ENCODE measurements at places on chromosomes 2 and 18.

DNA sequence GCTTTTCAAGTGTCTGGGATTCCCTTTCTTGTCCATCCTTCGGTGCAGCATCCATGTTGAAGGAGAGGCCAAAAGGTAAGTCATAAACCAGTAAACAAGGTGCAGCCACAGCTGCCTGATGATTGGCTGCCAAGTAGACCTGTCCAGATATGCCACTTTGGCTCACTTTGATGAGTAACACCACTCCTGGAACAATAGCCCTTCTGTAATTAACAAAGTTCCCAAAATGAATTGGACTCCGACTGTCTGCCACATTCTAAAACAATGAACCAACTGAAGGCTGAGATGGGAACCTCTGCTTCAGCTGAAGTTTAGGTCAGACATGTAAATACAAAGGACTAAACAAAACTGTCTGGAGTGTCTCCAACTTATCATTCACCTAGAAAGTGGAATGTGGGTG, 82.2 kb upstream of the LGALSL start:
- no peak for DNase-seq

GRCh38 chr18:45723567-45724355, at the start of gene SLC14A1:
Gene SLC14A1 (plus strand): TSS chr18:45724181. CDS start chr18:45730321, 6,140 bp downstream.
- DNase-seq = no peak

GRCh38 chr18:50006470-50007046, 188.4 kb downstream of the MYO5B start:
- DNase-seq = no peak

GRCh38 chr2:26876260-26876659, 28.3 kb downstream of the DPYSL5 start:
- DNase-seq = no peak

DNA sequence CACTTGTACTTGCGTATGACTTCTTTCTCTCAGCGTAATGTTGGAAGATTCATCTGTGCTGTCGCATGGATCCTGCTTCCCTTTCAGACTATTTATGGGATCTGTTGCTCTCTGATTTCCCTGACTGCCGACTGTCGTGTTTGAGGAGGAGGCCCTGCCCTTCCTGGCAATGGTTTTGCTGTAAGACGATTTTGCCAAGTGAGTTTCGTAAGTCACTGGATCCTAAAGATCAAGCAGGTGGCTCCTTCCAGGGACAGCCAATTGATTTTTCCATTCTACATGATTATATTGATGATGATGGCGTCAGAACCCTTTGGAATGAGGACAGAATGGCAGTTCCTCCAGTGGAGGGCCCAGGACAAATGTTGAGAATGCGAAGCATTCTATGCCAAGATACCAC, 8.7 kb upstream of the B3GNT2 start:
- no peak for DNase-seq

- DNase-seq = no peak
Observed at GRCh38 chr18:36576339-36576738, 252.5 kb downstream of the TPGS2 start.

GRCh38 chr2:143907801-143908200, 612.1 kb downstream of the ZEB2 start:
- no peak for DNase-seq

GRCh38 chr2:200595913-200596312, 10.1 kb downstream of the AOX1 start:
- DNase-seq = no peak

DNA sequence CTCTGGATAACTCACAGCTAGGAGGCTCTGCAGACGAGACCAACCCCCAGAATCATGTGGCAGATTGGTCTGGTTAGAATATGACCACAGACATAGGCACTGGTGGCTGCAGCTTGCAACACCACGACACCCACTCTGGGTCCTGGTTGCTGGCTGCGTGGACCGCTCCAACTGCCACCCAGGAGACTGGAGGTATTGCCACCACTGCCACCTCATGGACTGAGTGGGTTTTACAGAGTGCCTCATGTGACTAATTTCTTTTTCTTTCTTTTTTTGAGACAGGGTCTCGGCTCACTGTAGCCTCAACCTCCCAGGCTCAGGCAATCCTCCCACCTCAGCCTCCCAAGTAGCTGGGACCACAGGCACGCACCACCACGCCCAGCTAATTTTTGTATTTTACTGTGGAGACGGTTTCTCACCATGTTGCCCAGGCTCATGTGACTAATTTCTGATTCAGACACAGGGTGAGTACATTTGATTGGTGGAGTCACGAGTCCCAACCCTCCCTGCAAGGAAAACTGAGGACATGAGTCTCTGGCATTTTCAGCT, 29.9 kb upstream of the NT5DC4 start:
- no peak for DNase-seq

DNA sequence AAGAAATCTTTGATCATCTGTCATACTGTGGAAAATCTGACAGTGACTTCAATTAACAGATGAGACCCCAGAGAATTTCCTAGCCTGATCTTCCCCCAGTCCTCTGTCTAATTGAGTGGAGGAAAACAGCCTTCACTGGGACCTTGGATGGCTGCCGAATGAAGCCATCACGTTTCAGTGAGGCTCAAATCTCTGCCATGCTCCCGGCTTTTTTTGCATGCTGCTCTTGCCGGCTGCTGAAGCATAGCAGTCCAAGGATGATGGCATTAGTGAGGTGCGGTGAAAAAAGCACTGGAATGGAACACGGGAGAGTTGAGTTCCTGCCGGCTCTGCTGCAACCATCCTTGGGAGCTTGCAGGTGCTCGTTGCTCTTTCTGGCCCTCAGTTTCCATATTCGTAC, 430.5 kb downstream of the SLC4A3 start:
- DNase-seq = no peak

- no peak for DNase-seq
Observed at GRCh38 chr2:158797963-158798700, 3.0 kb downstream of the DAPL1 start.

GRCh38 chr2:27379836-27380625, 503 bp downstream of the ZNF513 start:
- DNase-seq = no peak

DNA sequence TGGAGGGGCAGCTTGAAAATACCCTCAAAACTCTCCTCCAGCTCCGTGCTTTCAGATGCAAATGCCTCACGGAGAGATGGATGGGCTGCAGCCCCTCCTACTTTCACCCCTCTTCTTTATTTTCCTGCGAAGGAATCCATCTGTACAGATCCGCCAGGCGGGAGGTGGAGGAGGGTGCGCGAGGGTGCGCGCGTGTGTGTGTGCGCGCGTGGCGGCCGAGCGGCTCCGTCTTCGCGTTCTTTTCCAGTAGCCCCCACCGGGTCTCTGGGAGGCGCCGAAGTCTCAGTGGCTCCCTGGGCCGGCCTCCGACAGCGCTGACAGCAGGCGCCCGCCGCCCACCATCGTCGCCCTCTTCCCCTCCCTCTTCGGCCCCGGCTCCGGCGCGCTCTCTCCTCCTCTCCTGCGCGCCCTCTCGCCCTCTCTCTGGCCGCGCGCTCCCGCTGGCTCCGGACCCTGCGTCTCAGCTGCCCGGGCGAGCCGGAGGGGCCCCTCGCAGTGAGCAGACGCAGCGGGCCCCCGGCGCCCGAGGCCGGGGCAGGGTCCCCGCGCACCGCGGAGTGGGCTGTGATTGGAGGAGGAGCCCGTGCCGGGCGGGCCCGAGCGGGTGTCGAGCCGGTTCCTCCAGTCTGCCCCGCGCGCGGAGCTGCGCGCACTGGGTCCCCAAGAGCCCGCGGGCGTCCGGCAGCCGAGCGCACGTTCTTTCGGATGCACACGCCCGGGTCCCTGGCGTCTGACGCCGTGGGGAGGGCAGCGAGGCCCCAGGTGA, at the start of gene CDH7:
Gene CDH7, plus strand, starts transcription at position 624 of the 766 bp plus-strand sequence. CDS start 11,831 bp downstream, outside the sequence.
- no peak for DNase-seq

DNA sequence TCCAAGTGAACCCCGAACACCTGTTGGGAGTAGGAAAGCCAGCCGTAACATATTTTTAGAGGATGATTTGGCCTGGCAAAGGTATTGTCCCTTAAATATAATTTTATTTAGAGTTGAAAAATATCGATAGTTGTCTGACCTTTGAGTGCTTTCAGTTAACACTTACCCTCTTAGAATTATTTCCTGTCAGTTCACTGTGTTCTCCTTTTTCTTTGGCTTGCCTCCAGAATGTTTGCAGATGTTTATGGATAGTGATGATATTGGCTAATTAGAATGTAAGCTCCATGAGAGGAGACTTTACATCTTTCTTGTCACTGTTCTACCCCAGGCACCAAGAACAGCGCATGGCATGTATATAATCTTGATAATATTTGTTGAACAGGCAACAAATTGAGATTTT, 19.8 kb downstream of the PIKFYVE start:
- no peak for DNase-seq

DNA sequence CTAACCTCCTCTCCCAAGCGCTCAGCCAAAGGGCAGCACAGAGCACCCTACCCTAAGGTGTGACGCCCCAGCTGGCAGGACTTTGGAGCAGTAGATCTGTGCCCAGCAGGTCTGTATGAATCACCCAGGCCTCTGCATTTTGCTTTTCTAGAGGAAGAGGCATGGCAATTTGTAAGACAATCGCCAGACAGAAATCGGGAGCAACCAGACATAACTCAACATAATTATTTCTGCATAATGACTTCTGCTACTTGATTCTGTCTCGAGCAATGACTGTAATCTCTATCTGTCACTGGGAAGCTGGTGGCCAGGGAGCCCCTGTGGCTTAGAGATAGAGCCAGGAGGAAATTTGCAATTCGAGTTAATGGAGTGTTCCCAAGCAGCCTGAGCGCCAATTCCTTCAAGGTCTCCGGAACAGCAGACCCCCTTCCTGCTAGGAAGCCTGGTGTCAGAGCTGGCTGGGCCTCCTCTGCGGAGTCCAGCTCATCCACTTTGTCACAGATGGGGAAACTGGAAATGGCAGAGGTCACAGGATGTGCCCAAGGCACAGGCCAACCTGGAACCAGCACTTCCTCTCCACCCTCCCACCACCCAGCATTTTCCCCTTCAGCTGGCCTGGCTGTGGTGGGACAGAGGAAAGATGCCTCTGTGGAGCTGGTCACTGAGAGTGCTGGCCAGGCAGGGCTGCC, 55.0 kb downstream of the ODC1 start:
- DNase-seq = no peak

DNA sequence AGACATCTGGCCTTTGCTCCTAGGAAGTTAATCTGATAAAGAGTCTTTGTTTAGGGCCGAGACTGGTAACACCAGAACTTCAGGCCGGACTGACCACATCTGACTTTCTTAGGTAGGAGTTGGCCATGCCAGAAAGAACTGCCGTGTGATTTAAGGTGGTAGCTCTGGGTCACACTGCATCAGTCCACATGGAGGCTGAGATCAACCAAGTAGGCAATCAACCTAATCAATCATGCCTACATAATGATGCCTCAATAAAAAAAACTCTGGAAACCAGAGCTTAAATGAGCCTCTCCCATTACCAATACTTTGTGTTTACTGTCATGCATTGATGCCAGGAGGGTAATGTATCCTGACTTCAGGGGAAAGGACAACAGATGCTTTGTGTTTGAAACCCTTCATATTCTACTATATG, 44.1 kb upstream of the ORC2 start:
- no peak for DNase-seq

- no peak for DNase-seq
Observed at GRCh38 chr2:238791354-238791753, 56.5 kb upstream of the TWIST2 start.

DNA sequence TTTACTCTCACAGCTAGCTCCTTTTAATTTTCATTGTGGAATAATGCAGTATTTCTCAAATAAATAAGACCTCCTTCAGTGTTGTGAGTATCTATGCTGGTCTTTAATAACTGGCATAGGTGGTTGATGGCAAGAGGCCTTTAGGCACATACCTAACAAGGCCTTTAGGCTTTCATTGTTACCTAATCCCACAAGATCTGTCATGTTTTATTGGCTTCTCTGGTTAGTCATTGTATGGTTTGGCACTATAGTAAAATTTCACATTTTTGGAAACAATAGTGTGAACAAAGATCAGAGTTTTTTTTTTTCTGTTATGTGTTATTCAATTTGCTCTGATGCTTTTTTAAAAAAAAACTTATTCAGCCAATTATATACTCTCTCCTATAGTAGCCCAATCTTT, 89.8 kb upstream of the NEUROD1 start:
- DNase-seq = no peak

DNA sequence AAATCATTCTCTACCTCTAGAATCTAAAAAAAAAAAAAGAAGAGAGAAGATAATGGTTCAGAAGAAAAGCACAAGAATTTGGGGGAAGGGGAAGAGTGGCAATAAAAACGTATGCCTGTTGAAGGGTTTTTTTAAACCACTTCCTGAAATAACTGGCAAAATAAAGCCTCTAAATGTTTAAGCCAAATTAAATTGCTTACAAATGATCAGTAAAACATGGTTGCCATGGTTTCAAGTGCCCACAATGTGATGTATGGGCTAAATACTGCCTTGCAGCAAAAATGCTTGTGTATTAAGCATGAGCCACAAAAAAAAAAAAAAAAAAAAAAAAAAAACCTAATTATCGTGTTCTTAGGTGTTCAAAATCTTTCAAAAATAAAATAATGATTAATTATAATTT, 60.8 kb downstream of the RBM43 start:
- DNase-seq = no peak

GRCh38 chr2:168814046-168814445, 11.6 kb downstream of the NOSTRIN start:
- no peak for DNase-seq

- DNase-seq = no peak
Observed at GRCh38 chr2:2573205-2573604, 242.1 kb upstream of the MYT1L start.

DNA sequence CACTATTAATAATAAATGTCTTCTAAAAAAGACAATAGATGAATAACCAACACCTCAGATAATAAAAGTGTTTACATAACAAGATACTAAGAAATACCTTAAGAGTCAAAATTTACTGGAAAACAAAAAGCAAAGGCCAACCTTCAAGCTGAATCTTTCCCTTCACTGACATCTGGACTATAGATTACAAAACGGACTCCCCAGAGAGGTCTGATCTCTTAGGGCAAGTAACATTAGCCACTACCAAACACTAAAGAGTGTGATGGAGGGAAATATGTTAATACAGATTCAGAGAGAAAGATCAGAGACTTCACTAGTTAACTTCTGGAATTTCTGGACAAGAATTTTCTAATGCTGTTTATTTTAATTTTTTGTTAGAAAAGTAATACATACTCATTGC, 13.9 kb downstream of the CLASP1 start:
- no peak for DNase-seq

DNA sequence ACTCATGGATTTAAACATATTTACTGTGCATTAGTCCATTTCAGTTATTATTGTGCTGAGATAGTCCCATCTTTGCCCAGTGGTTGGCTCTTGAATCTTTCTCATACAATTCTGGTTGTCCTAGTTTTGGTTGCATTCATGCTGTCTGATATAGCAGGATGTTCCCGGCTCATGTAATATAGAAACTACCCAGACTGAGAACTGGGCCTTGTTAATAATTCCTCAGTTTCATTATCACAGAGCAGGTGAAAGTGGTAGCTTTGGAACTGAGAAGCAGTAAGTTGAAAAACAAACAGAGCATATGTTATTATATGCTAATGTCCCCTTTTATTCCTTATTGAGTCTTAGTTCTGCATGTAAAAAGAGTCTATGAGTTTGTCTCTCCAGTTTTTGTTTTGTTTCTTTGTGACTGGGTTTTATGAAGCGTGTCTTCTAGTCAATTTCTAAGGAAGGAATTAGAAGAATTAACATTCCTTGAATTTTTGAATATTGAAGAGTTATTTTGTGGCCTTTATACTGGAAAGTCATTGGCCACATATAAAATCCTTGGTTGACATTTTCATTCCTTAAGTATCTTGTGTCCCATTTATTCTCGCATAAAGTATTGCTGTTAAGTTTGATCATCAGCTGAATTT, 43.3 kb downstream of the EIF5B start:
- DNase-seq = no peak

Data from NCI-H2081 treated with DMSO at 0.1 percent for 48 hours (cell line).